Caki2 (cell line): ENCODE measurements at places on chromosomes 7 and 10. TPM values are rescaled to one million over a fixed set of nuclear protein-coding genes. Genes with fewer than 3 reads are reported as not detected.

DNA sequence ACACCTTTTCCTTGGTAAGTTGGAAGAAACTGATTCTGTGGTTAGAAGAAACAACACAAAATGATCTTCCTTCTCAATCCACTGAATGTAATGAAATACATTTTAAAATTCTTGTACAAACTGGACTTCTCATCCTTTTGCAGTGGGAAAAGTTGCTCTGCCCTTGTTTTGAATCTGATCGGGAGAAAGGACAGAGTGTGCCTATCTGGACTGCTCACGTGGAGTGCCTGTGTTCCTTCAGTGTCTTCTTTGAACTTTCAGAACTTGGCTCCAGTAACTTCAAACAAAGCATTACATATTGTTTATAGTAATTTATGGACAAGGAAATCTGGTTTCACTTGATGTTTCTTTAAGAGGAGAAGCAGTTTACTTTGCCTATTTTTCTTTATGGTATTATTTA is 17.1 kb downstream of the SLC26A3 start:
- no peak for DNase-seq

DNA sequence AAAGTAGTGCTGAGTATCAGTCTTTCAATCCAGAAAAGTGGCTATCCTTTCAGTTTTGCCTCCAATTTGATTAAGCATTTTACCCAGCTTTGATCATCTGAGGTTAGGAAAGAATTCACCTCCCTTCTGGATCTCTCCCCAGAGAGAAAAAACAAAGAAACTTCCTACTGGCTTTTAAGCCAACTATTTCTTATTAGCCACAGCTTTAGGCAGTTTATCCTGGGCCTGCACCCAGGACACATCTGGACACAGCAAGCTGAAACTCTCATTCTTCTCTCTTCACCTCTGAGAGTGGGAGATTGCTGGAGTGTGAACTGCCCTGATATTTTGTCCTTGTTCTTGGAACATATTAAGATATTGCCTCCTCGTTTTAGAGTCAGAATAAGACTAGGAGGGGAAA is 43.5 kb upstream of the LSM8 start:
- DNase-seq: no peak

DNA sequence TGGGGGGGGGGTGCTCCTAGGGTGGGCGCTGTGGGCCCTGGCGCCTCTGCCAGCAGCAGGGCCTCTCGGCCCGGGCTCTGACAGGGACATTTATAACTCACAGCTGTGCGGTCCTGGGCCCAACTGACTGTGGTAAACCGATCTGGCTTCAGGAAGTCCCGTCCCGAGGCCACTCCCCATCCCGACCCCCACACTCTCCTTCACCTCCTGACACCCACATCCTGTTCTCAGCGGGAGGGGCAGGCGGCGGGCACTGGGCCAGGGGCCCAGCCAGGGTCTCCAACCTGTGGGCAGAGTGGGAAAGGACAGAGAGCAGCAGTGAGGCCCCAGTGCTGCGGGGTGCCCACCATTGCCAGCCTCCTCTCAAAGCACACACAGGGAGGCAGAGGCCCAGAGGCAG is 69.1 kb downstream of the ZMIZ1 start:
- no peak for DNase-seq

- DNase-seq: no peak
Observed at GRCh38 chr7:94252971-94253370, 141.7 kb upstream of the COL1A2 start.

SPDYE17 gene
- not detected in 2 replicates for total RNA-seq

- no peak for DNase-seq
Observed at GRCh38 chr10:95245425-95246055, 45.3 kb downstream of the PDLIM1 start.

GRCh38 chr7:82677493-82677892 is 233.9 kb upstream of the CACNA2D1 start:
- no peak for DNase-seq

- no peak for DNase-seq
Observed at GRCh38 chr7:69922026-69922803, 323.9 kb downstream of the AUTS2 start.

DNA sequence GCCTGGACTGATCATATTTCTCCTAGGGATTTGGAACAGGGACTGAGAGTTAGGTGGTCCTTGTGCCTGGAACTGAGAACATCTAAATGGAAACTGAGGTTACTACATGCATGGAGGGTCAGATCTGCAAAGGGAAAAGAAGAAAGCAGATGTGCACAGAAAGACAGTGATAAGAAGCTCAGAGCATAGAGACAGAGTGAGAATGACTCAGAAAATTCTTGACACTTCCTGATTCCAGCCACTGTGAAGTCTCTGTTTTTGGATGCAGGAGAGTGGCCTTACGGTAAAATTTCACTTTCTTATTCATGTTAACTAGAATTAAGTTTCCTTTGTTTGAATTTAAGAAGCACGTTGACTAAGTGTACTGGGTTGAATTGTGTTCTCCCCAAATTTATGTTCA is 241.7 kb downstream of the TMEM26 start:
- DNase-seq: no peak

GRCh38 chr7:87339373-87339897 is 6.0 kb upstream of the CROT start:
- DNase-seq: no peak

- no peak for DNase-seq
Observed at GRCh38 chr7:16668978-16669377, 23.0 kb downstream of the BZW2 start.

DNA sequence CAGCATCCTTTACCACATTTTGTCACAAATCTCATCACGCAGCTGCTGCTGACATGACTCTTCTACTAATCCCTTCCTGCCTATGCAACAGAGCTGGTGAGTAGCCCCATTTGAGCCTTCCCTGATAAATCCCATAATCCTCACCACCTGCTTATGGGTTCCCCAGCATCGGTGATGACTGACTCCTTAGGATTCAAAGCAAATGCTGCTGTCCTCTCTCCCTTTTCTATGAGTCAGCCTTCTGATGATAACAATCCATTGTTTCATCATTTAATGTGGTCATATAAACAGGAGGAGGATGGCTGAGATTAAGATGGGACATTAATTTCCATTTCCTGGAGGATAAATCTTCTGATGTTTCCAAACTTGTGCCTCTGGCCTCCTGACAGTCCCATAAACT is 73.4 kb downstream of the SORCS1 start:
- no peak for DNase-seq
